ENCODE measurements at places on chromosomes 3 and 15.

GRCh38 chr3:46089237-46090011, 62.1 kb upstream of the XCR1 start:
- DNase-seq, result peak; percentile 48

- peak; percentile 42 for DNase-seq
Observed at GRCh38 chr15:68425428-68426060, 6.4 kb downstream of the ITGA11 start.

GRCh38 chr3:41441139-41441538, 241.8 kb downstream of the CTNNB1 start:
- DNase-seq, result no peak

DNA sequence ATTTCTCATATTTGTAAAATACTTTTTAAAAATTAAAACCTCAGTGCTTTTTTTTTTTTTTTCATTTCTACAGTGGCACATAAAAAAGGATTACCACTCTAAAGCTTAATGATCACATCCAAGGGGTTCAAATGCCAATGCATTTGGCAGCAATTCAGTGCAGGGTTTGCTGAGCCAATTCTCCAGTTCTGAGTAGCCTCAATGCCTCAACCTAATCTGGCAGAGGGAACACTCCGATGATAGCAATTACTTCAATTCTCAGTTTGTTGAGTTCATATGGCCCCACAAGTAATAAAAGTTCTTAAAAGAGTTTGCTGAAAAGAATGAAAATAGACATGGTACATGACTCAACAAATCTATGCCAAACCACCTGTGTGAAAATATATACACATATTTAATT, 79.3 kb upstream of the RBMS3 start:
- DNase-seq, result no peak

DNA sequence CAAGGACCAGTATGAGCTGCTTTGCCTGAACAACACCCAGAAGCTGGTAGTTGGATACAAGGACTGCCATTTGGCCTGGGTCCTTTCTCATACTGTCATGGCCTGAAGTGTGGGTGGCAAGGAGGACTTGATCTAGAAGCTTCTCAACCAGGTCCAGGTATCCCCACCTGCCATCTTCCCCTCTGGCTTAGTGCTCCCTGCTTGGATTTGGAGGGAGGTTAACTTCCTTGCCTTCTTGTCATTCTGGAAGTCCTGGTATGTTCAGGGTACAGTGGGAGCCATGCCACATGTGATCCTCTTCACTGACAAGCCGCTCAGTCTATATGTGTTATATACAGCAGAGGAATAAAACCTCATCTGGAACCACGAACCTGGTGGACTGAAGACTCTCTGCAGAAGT, 37.7 kb upstream of the TOPBP1 start:
- no peak for DNase-seq

All from left hindlimb (tissue), 1 donor.